Hematopoietic multipotent progenitor cell treated with erythropoietin and hydrocortisone succinate and interleukin-3 and kit ligand, for 15 days (in vitro differentiated cells): ENCODE measurements at places on chromosomes 3 and 15.
A peak's percentile ranks its signal among the peaks of the same experiment; 100 is the strongest.

GRCh38 chr3:12316729-12317351 is 28.0 kb downstream of the PPARG start:
- DNase-seq, result no peak

DNA sequence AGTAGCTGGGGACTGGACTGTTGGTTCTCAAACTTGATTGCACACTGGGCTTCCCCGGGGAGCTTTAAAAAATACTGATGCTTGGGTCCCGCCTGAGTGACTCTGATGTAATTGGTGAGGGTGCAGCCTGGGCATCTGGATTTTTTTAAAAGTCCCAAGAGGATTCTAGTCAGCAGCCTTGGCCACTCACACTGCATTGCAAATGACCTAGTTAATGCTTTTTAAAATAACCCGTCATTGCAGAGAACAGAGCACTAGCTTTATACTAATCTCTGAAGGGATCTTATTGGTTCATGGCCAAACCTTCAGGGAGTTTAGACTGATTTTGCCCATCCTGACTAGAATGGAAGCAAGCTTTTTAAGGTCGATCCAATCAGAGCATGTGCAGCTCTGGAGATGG is 310.6 kb upstream of the PROK2 start:
- DNase-seq, result no peak

GRCh38 chr3:11509173-11510000 is 134.3 kb downstream of the VGLL4 start:
- no peak for DNase-seq

- DNase-seq, result no peak
Observed at GRCh38 chr3:177934001-177934891, 602.0 kb upstream of the KCNMB2 start.

DNA sequence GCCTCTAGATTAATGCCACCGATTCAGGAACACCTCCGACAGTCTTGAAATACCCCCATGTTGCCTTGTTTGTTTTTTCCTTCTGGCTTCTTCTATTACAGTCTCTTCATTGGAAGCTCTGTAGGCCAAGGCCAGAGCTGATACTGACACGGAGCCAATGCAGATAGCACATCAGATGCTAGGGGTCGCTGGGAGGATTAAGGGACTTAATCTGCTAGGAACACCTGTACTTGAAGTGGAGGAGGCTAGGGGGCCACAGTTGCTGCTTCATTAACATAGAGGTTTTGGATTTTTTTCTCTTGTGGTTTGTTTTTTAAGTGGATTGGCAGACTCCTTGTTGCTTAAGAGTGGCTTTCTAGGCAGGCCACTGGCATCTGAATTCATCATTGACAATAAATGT is 49.6 kb downstream of the PARP14 start:
- no peak for DNase-seq

- no peak for DNase-seq
Observed at GRCh38 chr3:40267937-40268724, 41.4 kb upstream of the EIF1B start.

DNA sequence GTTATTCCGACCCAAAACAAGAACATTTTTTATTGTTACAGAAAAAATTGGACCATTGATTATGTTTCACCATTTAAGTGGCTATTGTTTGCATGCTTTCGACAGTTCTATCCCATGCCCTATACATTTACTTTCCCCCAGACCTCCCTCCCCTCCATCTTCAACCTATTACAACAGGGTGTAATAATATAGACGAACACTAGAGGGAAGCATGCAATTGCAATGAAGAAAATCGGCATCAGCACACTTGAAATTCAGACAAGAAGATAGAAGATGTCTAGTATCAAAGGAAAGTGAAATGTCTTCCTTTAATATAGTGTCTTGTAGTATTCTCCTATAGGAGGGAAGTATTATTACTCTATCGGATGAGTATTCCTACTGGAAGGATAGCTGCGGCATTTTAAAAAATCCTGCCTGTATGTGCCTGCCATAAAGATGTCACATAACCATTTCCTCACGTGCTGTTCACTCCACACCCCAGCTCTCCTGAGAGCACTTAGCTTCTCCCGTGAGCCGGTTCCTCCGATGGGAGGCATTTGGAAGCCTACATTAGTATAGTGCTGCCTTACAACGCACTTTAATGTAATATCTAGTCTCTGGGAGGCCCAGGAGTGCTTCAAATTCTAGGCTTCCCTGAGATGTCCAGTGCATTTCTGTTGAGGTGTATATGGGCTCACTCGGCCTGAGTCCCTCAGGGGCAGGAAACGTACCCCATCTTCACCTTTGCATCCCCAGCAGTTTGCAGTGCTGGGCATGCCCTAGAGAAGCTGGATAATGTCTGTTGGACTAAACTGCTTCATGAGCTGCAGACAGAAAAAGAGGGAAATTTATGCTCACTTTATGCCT is 17.8 kb upstream of the ERICH6 start:
- DNase-seq, result peak; percentile 88

- DNase-seq, result no peak
Observed at GRCh38 chr3:129016720-129017483, 15.8 kb downstream of the EFCC1 start.

GRCh38 chr15:85687329-85687728 is 107.4 kb downstream of the KLHL25 start:
- DNase-seq, result no peak

- DNase-seq, result peak; percentile 59
Observed at GRCh38 chr15:31308185-31308639, 18.4 kb upstream of the KLF13 start.

- DNase-seq, result no peak
Observed at GRCh38 chr15:38714309-38715072, 149.9 kb upstream of the RASGRP1 start.

DNA sequence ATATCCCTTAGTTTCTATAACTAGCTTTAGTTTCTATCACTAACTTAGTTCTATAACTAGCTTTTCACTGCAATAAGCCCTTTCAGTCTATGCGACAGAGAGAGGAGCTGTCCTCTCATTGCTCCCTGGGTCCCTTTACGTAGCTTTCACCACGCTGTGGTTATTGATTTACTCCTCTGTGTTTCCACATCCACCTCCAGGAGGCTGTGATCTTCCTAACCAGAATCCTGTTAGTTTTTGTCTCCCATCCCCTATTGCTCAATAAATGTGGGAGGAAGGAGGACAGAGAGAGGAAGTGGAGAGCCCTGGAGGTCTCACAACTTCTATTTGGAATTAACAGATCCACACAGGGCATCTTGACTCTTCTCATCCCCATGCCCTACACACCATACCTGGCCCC is 1036.1 kb downstream of the MCTP2 start:
- DNase-seq, result no peak

DNA sequence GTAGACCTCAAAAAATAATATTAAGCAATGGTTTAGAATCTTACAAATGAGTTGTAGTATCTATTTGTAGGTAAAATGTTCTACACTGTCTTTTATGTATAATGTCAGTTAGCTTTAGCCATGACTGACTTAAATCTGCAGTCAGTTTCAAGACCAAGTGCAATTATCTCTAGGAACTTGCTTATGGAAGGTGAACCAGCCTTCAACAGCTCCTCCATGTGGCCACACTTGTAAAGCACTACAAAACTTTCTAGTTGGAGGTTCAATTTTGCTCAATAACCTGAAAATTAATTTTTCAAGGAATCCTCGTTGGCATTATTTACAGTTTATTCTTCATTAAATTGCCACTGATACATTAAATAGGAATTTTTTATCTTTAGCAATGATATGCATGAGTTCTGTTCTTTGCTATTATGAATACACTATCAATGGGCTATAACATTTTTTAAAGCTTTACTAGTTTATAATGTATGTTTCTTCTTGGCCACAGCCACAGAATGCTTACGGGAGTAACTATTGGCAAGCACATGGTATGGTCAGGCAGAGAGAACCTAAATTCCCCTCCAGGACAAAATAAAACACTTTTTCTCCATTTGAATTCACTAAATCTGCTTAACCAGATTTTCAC is 315.3 kb upstream of the UBE2E2 start:
- DNase-seq, result no peak

GRCh38 chr15:63260791-63261190 is 16.6 kb upstream of the APH1B start:
- DNase-seq, result no peak

- no peak for DNase-seq
Observed at GRCh38 chr15:48993380-48993779, 29.7 kb upstream of the SHC4 start.

DNA sequence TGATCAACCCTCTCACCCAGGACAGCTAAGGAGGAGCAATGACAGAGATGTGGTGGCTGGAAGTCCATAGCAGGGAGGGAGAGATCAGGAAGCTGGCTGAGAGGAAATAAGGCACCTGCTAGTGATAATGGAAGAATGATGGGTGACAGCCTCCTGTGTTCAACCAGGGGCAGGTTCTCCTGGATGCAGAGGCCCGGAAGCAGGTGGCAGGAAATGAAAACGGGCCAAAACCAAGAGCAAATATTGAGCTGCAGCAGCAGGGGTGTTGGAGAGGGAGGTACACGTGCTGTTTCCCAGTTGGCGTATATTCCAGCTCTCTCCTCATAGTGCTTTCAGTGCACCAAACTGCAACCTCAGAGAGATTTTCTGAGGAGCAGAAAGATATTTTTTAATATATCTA is 213.4 kb upstream of the TBL1XR1 start:
- no peak for DNase-seq

GRCh38 chr15:99283717-99284116 is 32.4 kb downstream of the LRRC28 start:
- DNase-seq, result no peak

DNA sequence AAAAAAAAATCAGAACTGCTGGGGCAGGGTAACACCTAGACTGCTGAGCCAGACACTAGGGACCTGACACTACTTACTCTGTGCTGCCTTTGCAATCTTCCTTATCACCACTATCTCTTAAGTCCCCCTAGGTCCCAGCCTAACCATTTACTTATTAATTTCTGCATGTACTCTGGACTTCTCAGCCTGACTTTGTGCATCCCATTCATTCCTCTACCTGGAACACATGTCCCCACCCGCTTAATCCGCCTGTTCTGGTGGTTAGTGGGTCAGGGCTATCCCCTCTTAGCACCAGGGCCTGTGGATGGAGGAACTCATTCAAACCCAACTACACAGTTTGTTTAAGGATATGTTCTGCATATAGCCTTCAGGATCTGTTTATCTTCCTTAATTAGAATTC is 5.0 kb upstream of the CACNA1D start:
- no peak for DNase-seq

GRCh38 chr3:155178810-155179436 is 98.8 kb downstream of the MME start:
- DNase-seq, result no peak

DNA sequence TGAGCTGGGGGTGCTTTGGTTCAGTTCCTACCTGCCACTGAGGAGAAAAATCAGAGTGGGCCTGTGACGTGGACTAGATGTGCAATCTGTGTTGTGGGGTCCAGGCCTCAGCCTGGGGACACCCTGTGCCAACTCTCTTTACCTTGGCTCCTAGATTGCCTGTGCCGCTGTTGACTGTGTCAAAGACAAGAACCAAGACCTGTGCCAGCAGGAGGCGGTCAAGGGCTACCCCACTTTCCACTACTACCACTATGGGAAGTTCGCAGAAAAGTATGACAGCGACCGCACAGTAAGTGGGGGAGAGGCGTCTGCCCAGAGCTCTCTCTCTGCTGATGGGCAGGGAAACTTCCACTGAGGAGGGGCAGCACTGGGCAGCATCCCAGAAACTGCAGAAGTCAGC is 40.6 kb upstream of the SEC22A start:
- no peak for DNase-seq

DNA sequence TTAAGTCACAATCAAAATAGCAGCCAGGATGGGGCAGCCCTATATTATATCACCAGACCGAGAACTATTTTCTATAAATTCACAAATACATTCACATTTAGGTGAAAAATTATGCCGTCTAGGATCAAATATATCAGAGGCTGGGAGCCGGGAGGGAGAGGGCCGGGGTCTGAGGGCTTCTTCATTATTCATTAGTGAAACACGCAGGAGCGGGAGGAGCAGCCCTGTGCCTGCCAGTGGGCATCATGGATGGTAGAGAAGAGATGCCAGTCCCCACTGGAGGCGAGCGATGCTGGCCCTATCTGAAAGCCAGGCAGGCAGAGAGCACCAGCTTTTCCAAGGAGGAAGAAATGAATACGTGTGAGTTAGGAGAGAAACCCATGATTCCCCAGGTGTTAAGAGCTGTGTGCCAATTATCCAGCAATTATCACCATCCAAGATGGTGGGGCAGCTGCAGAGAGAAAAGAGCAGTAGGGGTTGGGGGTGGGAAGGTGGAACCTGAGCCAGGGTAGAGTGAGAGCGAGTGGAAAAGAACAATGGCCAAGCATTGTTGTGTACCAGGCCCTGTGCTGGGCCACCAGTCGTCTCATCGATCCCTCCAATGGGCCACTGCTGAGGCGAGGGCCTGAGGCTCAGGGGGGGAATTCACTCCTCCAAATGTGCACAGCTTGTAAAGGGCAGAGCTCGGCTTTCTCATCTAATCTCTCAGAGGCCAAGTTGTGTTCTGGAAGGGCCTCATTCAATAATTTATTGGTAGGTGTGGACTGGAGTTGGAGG is 261.3 kb upstream of the TLE3 start:
- no peak for DNase-seq

GRCh38 chr15:41873711-41874110 is 20.1 kb downstream of the SPTBN5 start:
- no peak for DNase-seq

DNA sequence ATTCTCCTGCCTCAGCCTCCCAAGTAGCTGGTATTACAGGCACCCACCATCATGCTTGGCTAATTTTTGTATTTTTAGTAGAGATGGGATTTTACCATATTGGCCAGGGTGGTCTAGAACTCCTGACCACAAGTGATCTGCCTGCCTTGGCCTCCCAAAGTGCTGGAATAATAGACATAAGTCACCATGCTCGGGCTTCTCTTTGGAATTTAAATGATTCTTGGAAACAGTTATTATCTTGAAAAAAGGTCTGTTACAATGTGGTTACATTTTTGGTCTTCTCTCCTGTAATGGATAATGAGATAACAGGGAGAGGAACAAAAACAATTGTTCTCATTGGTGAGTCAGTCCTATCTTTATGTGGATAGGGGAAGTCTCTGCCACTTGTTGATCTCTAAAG is 59.8 kb upstream of the AADACL2 start:
- DNase-seq, result no peak

DNA sequence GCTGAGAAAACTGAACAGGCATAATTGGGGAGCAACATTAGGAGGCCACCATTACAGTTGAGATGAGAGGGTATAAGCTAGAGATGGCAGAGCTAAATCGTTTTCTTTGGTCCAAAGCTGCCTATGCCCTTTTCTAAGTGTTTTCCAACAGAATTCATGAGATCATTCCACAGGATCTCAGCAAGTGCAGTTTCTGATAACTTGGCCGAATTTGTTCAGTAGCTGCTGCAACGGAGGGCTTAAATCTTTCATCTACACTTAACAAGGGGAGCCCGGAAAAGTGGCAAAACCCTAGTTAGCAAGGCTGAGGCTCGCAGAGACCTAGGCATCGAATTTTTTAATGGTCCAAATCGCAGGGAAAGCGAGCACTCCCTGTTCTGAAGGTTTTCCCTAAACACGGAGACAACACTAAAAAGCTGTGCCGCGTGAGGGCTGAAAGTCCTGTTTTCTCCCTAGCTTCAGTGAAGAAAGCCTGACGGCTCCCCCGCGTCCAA is 531 bp upstream of the BLOC1S6 start:
- no peak for DNase-seq
